ENCODE measurements at places on chromosomes 2 and 18.

DNA sequence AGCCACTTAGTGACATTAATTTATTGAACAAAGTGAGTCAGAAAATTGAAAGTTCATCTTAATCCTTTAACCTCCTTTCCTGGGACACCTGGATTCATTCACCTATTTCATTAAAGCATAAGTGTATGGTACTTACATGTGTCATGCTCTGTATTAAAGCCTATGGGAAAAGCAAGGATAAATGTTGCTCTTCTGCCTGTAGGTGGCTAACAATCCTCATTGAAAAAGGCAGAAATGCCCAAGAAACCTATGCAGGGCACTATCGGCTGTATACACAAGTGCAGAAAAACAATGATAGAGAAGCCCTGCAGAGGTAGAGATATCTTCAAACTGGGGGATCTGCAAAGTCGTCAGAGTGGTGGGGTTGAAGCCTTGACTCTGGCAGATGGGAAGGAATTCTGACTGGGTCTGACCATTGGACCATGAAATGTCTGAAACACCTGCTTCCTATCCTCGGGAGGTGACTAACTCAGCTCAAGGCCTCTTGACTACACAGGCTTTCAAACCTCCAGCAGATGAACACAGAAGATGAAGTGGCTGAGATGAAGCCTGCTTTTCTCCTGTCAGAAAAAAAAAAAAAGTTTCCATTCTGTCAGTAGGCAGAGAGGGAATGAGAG, 83.1 kb downstream of the DCC start:
- DNase-seq, result no peak

GRCh38 chr2:7555260-7555659, 638.0 kb downstream of the RNF144A start:
- no peak for DNase-seq

DNA sequence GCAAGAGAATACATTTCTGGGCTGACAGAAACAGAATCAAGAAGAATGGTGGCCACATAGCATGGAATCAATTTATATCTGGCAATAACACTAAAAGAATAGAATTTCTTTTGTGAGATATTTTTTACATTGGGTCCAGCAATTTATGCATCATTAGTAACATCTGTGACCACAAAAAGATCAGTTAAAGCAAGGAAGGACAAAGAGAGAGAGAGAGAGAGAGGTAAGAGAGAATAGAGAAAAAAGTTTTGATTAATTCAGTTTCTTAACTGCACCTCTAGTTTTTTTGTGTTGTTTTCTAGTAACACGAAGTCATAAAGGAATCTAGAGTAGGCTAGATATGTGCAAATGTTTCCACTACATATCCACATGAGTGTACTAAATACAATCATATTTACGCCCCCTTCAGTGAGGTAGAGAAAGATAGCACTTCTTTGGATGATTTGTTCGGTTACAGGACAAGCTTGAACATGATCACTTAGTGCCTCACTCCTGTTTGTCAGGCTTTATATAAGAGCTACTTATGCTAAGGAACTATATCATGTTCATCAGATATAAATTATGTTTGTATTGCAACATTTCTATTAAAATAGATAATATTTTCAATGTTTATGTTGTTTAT, 247.4 kb upstream of the COL3A1 start:
- DNase-seq, result no peak

DNA sequence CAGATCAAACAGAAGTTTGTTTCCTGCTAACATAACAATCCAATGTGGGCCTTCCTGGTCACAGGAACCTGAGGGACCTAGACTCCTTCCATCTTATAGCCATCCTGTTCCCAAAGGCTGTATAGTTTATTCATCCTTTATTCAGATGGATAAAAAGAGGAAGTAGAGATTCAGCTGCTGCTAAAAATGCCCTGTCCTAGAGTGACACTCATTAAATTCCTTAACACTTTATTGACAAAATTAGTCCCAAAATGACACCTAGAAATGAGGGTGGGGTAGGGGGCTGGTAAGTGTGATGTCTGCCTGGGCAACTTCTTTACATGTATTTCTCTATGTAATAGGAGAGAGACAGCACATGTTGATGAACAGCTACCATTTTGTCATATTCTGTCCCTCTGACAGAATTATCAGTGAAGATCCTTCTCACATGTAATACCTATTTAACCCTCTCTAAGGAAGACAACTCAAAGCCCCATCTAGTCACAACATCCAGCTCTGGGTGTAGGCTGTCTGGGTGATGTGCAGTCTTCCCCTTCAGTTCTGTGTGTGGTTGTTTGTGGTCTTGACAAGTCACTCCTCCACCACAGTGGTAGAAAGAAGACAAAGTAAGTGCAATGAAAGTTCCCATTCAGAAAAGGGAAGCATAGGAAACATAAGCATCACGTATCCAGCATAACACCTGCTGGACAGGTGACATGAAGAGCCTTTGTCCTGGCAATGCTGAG, 253.9 kb upstream of the CNTNAP5 start:
- DNase-seq, result no peak

DNA sequence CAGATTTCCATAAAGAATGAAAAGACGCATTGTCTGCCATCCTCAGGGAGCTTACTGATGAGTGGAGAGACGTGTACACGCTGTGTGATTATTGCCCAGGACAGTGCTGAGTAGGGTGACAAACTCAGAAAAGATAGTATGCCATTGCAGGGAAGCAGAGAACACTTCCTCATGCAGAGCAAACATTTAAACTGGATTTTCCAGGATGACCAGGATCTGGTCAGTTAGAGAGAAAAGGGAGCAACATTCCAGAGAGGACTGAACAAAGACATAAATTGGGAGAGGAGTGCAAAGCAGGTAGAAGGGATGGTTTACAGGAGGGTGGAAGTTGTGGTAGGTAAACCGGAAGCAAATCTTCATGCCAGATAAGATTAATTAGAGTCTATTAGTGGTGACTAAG, 2.3 kb downstream of the SLC9A2 start:
- no peak for DNase-seq

DNA sequence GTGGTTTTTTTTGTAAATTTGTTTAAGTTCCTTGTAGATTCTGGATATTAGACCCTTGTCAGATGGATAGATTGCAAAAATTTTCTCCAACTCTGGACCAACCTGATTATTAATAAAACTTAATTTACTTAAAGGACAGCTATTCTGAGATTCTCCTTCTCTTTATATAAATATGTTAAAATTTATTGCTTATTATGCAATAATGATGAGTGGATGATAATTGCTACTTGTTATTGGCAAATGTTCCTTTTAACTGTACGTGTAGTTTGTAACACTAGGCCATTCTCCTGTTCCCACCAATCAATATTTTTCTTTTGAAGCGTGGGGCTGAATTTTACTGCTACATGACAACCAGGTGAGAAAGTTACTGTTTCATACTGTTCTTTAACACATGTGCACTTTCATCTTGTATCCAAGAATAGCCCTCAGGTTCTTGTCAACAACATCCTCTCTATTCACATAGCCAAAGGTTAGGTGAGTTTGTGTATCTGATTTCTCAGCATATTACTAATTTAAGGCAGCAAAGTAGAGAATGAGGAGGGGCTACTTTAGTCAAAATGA, 16.6 kb upstream of the STK17B start:
- no peak for DNase-seq

GRCh38 chr2:100900156-100900795, 80.3 kb downstream of the NPAS2 start:
- no peak for DNase-seq

- no peak for DNase-seq
Observed at GRCh38 chr18:78670778-78671391, 308.7 kb upstream of the SALL3 start.

- DNase-seq, result no peak
Observed at GRCh38 chr2:59233448-59233847, 992.3 kb upstream of the FANCL start.

DNA sequence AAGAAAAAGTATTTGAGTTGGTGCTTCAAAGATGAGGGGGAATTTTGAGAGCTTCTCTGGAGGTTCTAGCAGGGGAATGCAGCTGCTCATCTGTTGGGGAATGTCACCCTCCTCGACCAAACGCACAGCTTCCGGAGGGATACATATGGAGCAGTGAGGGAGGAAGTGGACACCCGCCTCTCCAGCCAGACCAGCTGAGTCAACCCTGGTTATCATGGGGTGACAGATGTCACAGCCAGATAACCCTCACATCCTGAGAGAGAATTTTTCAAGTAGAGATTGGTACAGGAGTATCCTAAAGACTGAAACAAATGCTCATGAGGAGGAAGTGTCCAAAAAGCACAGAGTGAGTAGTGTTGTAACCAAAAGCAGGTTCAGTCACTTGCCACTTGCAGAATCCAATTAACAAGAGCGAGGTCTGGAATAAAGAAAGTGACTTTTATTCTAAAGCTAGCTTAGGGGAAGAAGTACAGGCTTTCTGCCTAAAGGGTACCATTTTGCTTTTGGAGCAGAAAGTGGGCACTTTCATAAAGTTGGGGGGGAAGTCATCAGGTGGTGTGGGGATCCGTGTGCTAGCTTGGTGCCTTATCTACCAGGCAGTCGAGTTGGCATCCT, 395.2 kb downstream of the RAD51AP2 start:
- DNase-seq, result no peak

GRCh38 chr2:112920923-112921532, 10.1 kb downstream of the IL37 start:
- DNase-seq, result no peak

DNA sequence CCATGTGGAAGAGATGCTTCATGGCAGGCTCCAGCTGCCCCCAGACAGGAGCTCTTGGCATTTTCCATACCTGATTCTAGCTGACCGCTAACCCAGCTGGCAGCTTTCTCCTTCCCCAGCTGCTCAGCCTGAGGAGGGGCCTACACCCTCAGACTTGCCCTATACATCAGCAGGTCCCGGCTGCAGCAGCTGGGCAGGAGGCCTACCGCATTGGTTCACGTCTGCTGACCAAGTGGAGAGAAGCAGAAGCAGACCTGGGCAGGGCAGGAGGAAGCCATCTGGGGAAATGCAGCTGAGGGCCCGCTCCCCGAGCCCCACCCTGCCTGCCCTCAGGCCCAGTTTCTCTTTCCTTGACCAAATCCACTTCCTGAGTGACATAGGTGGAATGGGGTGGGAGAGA, 50.7 kb downstream of the LBH start:
- no peak for DNase-seq

- DNase-seq, result no peak
Observed at GRCh38 chr2:134144651-134145050, 109.2 kb upstream of the MGAT5 start.

- DNase-seq, result no peak
Observed at GRCh38 chr2:43438858-43439655, 156.8 kb downstream of the THADA start.

DNA sequence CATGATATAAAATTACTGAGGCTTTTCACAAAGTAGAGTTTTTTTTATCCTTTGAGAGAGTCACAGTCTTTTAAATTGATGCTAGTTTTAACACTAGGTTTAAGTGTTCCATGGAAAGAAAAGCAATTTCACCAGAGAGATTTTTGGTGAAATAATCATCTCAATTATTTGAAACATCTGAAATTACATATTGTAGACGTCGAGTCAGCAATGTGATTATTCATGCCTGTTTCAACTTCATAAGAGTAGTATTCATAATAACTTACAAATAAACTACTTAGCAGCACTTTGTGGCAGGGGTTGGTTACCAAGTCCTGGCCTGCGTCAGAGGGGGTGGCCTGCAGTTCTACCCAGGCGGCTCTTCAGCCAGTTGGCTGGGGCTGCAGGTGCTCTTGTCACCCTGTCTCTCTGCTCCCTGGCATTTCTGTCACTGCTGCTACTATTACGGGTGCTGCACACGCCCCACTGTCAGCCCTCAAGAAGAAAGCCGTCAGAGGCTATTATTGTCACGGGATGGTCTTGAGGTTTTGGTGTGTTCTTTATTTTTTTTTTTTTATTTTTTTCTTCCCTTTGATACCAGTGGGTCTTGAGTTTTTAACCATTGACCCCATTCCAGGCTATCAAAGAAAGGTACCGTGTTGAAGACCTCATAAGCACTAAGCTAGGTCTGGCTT, 50.4 kb downstream of the MALT1 start:
- DNase-seq, result no peak

- no peak for DNase-seq
Observed at GRCh38 chr18:76553715-76554546, 58.9 kb upstream of the ZNF516 start.

DNA sequence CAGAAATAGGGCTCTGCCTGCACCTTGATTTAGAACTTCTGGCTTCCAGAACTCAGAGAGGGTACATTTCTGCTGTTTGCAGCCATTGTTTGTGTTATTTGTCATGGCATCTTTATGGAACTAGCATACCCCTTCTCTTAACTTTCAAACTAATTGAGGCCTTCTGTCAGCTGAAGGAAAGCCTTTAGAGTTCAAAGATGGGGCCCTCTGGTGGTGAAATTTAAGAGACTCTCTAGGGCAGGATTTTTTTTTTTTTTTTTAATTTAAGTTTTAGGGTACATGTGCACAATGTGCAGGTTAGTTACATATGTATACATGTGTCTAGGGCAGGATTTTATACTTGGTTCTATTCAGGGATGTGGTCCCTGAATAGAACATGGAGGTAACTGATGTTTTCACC, 260.6 kb upstream of the LINC00305 start:
- no peak for DNase-seq

- DNase-seq, result no peak
Observed at GRCh38 chr2:44510246-44510645, 148.5 kb downstream of the CAMKMT start.

DNA sequence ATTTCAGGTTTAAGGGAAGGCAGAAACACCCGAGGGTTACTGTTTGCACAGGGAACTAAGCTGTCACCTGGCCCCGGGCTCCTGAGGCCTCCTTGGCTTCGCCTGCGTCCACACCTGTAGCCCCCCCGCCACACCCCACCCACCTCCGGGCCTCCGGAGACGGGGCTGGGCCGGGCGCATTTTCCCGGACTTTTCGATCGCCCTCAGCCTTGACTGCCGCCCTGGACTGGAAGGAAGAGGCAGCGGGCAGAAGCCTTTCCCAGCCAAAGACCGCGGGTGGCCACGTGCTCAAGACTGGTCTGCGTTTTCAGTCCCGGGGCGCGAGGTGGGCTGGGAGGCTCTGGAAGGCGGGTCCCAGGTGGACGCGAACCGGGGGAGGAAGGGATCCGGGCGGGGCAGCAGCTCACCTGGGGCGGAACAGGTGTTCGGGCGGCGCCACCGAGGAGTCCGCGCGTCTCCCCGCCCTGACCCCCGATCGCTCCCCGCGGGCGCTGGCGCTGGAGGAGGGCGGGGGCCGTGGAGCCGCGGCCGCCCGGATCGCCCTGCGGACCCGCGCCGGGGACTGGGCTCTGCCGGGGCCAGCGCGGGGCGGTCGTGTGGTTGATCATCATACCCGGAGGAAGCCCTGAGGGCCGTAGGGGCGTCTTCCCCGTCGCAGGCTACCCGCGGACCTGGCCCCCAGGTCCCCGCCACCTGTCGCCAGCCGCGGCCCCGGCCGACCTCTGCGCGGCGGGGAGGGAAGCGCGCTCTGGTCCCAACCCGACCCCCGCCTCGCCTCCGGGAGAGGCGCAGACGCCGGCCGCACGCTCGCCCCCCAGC, 3.2 kb downstream of the ID2 start:
- DNase-seq, result peak; percentile 39

Data from DMS79 (cell line).